ENCODE measurements at places on chromosomes 5 and 9. TPM values are rescaled to one million over a fixed set of nuclear protein-coding genes. Genes with fewer than 3 reads are reported as not detected.

NRARP gene
- not detected for total RNA-seq

ANKRD55 gene
- total RNA-seq, result not detected

DNAJA1 gene
- total RNA-seq, result 92.0 TPM

ZNF483 gene
- 1.4 TPM for total RNA-seq

C9 gene
- total RNA-seq, result not detected

INSL4 gene
- not detected for total RNA-seq

MLANA gene
- not detected for total RNA-seq
